ENCODE measurements at places on chromosomes 6 and 20.

DNA sequence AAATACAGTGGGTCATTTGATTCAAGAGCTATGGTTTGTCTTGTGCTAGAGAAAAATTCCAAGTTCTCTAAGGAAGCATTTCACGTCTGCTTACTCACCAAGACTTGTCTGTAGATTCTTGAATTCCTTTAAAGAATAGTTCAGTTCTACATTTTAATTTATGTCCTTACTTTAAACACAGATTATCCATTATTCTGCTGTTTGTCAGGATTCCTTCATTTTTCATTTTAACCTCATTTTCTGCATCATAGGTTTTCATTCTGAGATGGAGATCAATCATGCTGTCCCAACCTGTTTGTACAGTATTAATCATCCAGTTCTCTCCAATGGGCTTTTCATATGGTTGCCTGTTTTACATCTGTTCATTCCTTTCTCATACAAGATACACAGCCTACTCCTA is 24.5 kb upstream of the POPDC3 start:
- H3K36me3 ChIP-seq, result no peaks in the 10 kb centered on the region
- H3K4me1 ChIP-seq, result peaks cover 20% of the 10 kb centered on the region

DNA sequence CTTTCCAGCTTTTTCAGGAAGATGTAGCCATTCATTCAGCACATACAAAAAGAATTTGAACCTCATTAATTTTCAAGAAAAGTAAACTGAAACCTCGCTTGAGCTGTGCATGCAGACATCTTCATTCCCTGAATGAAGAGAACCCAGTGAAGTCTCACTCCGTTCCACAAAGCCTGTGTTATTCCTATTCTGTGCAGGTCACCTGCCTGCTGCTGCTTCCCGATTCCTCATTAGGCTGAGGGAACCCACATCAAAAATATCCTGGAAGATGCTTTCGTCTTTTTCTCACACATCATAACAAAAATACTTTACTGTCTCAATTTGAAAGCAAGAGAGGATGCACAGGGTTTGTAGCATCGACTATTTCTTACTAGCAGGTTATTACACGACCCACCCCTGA is 40.1 kb downstream of the TRMT6 start:
- no peak overlapping the region for H3K27ac ChIP-seq
- H3K4me3 ChIP-seq, result no peak overlapping the region
- H3K27me3 ChIP-seq, result peaks cover 26% of the 10 kb centered on the region
- no peaks in the 10 kb centered on the region for H3K4me1 ChIP-seq

- H3K4me3 ChIP-seq, result no peak overlapping the region
- no peak overlapping the region for H3K27ac ChIP-seq
- peak; percentile 29 for DNase-seq
- H3K36me3 ChIP-seq, result no peaks in the 10 kb centered on the region
- H3K27me3 ChIP-seq, result no peaks in the 10 kb centered on the region
- H3K4me1 ChIP-seq, result no peaks in the 10 kb centered on the region
Measured at GRCh38 chr6:156735751-156736150, 41.4 kb upstream of the ARID1B start.

- no peak overlapping the region for H3K27ac ChIP-seq
- H3K4me1 ChIP-seq, result no peaks in the 10 kb centered on the region
- no peak for DNase-seq
- H3K4me3 ChIP-seq, result no peak overlapping the region
- H3K27me3 ChIP-seq, result no peaks in the 10 kb centered on the region
Measured at GRCh38 chr20:59958626-59959025, 403 bp downstream of the CDH26 start.

DNA sequence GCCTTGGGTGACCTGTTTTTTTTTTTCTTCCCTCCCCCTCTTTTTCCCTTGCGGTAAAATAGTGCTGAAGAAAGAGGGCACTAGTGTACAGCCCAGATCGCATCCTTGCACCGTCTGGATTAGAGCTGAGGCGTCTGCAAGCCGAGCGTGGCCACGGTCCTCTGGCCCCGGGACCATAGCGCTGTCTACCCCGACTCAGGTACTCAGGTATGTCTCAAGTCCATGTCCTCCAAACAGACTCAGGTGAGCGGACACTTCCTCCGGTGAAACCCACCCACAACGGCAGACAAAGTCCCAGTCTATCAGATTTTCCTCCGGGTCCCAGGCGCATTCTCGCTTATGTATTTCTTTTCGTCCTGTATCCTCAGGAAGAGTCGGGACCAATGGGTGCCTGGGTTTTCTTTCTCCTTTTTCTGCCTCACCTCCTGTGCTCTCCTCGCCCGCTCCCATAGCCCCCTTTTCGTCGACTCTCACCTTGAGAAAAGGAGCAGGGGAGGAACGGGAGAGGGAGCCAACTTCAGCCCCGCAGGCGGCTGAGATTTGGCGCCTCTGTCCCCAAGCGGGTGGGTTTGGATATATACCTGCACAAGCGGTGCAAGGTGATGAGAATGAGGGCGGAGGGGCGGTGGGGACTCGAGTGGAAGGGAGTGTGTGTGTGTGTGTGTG is 1.1 kb upstream of the GRM1 start:
- H3K36me3 ChIP-seq, result no peaks in the 10 kb centered on the region
- peak; percentile 2 for DNase-seq
- no peak overlapping the region for H3K27ac ChIP-seq
- H3K4me3 ChIP-seq, result no peak overlapping the region
- H3K4me1 ChIP-seq, result no peaks in the 10 kb centered on the region
- peaks cover 23% of the 10 kb centered on the region for H3K27me3 ChIP-seq

DNA sequence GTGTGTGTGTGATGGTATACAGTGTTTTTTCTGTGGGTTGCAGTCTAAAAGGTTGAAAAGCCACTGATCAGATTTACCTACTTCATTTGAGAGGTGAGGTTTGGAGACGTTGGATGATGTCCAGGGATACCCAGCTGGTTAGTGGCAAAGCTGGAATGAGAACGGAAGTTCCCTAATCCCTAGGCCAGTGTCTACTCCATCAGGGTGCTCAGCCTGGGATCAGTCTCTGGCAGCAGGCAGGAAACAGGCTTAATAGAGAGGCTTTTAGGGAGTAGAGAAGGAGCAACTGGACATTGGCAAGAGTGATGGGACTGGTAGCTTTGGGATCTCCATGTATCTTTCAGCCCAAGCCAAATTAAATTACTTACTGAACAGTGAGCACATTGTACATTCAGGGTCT is 80.7 kb downstream of the C6orf52 start:
- H3K27me3 ChIP-seq, result no peaks in the 10 kb centered on the region
- no peaks in the 10 kb centered on the region for H3K4me1 ChIP-seq
- H3K27ac ChIP-seq, result no peak overlapping the region
- DNase-seq, result no peak

DNA sequence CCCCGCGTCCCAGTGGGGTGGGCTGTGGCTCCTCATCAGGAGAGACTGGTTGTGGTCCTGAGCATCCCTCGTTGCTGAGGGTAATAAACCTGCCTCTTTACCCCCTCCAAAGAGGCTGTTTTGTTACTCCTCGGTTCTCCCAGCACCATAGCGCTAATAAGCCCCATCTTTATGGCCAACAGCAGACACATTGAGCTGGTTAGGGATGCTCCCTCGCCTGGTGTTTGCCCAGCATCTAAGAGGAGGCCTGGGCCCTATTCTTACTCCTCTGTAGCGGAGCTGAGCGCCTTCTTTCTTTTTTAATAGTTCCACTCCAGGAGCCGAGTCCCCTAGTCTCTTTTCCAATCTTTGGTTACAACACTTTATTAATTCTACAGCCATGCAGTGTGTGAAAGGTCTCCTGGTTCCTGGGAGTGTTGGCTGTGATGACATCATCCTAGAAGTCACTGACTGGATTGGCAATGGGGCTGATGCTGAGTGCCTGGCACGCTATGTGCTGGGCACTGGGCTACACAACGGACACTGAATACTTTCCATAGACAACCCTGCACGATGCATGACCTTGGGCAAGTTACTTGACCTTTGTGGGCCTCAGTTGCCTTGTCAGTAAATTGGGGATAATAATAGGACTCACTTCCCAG is 50.6 kb upstream of the CCDC167 start:
- no peak overlapping the region for H3K4me3 ChIP-seq
- no peak overlapping the region for H3K27ac ChIP-seq
- peaks cover 24% of the 10 kb centered on the region for H3K4me1 ChIP-seq
- peak; percentile 75 for DNase-seq

DNA sequence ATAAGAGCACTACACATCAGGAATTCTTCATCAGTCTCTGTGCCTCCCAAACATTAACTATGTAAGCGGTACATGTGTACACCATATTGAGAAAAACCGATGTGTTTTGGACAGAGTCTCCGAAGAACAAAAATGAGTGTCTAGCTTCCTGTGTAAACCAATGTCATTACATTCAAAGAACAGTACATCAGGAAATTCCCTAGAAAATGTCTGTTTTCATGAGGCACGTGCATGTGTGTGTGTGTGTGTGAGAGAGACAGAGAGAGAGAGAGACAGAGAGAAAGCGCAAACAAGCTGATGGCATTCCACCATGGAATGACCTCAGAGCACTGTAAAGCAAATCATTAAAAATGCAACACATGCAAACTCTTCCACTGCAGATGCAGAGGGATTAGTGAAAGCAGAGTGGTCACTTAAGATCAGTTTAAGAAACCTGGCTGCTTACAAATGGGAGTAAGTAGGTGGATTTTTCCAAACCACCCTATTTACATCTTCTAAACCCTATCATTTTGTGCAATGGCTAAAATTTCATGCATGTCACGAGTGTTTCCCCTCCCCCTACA is 133.9 kb downstream of the HIVEP2 start:
- no peaks in the 10 kb centered on the region for H3K27me3 ChIP-seq
- no peak overlapping the region for H3K4me3 ChIP-seq
- peaks cover 3% of the 10 kb centered on the region for H3K4me1 ChIP-seq
- no peaks in the 10 kb centered on the region for H3K36me3 ChIP-seq

- DNase-seq, result no peak
- H3K36me3 ChIP-seq, result no peaks in the 10 kb centered on the region
- no peak overlapping the region for H3K27ac ChIP-seq
- no peak overlapping the region for H3K4me3 ChIP-seq
- peaks cover 3% of the 10 kb centered on the region for H3K4me1 ChIP-seq
Measured at GRCh38 chr6:168137024-168137423, 58.0 kb upstream of the FRMD1 start.

GRCh38 chr6:112252571-112253497 is 1.5 kb downstream of the LAMA4 start:
- peak overlapping the region; percentile 82 for H3K27ac ChIP-seq
- H3K4me3 ChIP-seq, result peak overlapping the region; percentile 100
- peak; percentile 75 for DNase-seq
- no peaks in the 10 kb centered on the region for H3K27me3 ChIP-seq

- H3K4me3 ChIP-seq, result no peak overlapping the region
- peak; percentile 22 for DNase-seq
- H3K4me1 ChIP-seq, result no peaks in the 10 kb centered on the region
- H3K27ac ChIP-seq, result no peak overlapping the region
Measured at GRCh38 chr6:106894978-106895702, 79.4 kb downstream of the CD24 start.

GRCh38 chr6:43810965-43811732 is 41.1 kb downstream of the VEGFA start:
- no peaks in the 10 kb centered on the region for H3K27me3 ChIP-seq
- H3K4me1 ChIP-seq, result no peaks in the 10 kb centered on the region
- H3K36me3 ChIP-seq, result no peaks in the 10 kb centered on the region
- DNase-seq, result no peak

- no peaks in the 10 kb centered on the region for H3K36me3 ChIP-seq
- DNase-seq, result no peak
- no peaks in the 10 kb centered on the region for H3K27me3 ChIP-seq
- H3K4me1 ChIP-seq, result peaks cover 9% of the 10 kb centered on the region
- H3K27ac ChIP-seq, result no peak overlapping the region
Measured at GRCh38 chr6:14545496-14545895, 427.9 kb downstream of the CD83 start.

DNA sequence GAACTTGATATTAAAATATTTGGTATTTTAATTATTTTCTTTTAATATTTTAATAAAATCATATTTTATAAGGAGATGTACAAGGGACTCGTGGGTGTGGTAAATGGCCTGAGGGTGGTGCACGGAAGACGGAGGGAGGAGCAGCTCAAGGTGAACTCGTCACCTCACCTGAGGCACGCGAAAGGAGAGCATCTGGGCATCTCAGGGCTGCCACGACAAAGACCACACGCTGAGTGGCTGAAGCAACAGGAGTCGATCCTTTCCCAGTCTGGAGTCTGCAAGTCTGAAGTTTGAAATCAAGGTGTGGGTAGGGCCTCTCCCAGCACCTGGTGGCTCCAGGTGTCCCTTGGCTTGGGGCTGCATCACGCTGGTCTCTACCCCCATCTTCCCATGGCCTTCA is 39.7 kb downstream of the APCDD1L start:
- no peak for DNase-seq
- no peaks in the 10 kb centered on the region for H3K4me1 ChIP-seq
- H3K36me3 ChIP-seq, result no peaks in the 10 kb centered on the region
- no peak overlapping the region for H3K4me3 ChIP-seq

- no peaks in the 10 kb centered on the region for H3K36me3 ChIP-seq
- DNase-seq, result no peak
- no peak overlapping the region for H3K27ac ChIP-seq
- H3K4me1 ChIP-seq, result no peaks in the 10 kb centered on the region
- no peaks in the 10 kb centered on the region for H3K27me3 ChIP-seq
Measured at GRCh38 chr20:23493172-23493772, 2.4 kb downstream of the CST8 start.

- H3K4me3 ChIP-seq, result no peak overlapping the region
- DNase-seq, result no peak
- no peak overlapping the region for H3K27ac ChIP-seq
- no peaks in the 10 kb centered on the region for H3K36me3 ChIP-seq
Measured at GRCh38 chr6:75041381-75041780, 164.5 kb downstream of the COL12A1 start.

DNA sequence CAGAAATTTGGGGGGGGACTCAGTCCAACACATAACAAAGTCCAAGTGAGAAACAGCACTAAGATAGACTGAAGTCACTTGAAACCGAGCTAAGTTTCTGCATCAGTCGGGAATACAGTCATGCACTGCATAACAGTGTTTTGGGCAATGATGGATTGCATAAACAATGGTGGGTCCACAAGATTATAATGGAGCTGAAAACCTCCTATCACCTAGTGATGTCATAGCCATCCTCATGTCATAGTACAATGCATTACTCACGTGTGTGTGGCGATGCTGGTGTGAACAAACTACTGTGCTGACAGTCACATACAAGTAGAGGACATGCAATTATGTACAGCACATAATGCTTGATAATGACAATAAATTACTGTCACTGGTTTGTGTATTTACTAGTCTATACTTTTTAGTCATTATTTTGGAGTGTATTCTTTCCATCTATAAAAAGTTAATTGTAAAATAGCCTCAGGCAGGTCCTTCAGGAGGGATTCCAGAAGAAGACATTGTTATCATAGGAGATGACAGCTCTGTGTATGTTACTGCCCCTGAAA is 154.5 kb upstream of the ECI2 start:
- no peak overlapping the region for H3K4me3 ChIP-seq
- H3K4me1 ChIP-seq, result no peaks in the 10 kb centered on the region
- no peak overlapping the region for H3K27ac ChIP-seq
- H3K27me3 ChIP-seq, result peaks cover 21% of the 10 kb centered on the region
- no peaks in the 10 kb centered on the region for H3K36me3 ChIP-seq
